ENCODE measurements at places on chromosomes 2 and 18.

- DNase-seq: no peak
These were observed 3.5 kb downstream of the GULP1 start for GRCh38 chr2:188295067-188295685.

DNA sequence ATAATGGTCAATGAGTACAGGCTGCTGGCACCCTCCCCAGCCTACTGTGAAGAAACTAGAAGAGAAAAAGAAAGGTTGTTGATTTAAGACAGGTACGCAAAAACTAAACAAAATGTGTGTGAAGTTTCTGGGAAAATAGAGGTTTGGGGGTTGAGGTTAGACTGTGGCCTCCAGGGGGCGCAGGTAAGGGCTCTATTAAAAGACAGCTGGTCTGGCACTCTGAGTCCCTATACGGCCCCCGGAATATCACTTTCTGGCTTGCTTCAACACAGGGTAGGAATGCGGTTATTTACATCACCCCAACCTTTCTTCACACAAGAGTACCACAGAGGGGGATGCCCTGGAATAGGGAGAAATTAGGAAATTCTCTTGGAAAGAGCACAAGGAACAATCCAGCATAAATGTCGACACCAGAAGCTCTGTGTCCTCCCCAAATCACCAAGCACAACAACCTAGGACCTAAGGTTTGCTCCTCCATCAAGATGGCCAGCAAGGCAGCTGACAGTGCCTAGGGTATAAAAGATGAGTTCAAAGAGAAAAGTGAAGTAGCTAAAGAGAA lies 480.8 kb upstream of the KLHL29 start:
- no peak for DNase-seq

DNA sequence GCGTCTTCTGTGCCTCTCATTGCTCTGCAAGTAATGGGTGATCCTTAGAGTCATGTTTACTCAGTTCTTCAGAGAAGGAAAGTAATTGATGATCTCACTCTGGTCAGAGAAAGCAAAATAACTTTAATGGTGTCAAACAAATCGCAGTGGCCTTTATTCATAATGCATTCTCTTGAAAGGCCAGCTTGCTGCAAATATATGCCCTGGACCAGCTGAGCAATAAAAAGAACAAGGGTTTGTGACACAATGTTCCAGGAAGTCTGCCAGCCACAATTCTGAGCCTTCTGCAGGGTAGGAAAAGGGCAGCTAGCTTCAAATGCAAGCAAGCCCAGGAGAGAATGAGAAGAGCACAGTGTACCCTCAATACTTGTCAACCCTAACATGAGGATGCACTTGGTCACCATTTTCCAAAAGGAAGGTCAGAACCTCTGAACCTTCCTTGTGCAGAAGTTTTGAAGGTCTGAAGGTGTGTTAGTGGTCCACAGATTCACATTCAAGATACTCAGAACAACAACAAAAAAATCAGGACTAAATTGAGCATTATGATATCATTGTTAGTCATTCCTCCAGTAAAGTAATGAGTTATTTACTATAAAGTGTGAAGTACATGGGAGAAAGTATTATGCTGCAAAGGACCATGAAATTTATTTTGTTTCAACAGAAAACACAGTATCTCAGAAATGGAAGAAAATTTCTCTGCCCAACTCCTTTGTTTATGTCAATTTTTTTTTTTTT lies 355.6 kb downstream of the PAX3 start:
- no peak for DNase-seq

- no peak for DNase-seq
These were observed 114.0 kb downstream of the NOL10 start for GRCh38 chr2:10575609-10576280.

DNA sequence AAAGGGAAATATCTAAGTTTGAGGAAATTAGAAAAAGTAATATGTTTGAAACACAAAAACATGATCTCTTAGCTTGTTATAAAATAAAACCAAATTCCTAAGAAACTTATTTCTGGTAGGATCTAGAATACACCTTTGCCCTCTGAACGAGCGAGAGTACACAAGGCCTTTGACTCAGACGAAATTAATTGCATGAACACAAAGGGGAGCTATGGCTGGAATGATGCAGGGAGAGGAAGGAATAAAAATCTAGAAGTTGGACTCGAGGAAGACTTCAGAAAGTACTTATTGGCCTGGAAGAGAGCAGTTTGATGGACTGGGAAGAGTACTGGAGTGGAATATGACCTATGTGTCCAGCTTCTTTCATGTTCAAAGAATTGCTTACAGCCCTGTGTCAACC lies 927 bp upstream of the CRYGD start:
- DNase-seq: no peak
